ENCODE measurements at places on chromosomes 12 and 14.

GRCh38 chr12:123713823-123714585 lies 1.9 kb downstream of the ATP6V0A2 start:
- DNase-seq: no peak

- no peak for DNase-seq
Measured at GRCh38 chr12:97306147-97306546, 156.5 kb upstream of the RMST start.

GRCh38 chr14:100825713-100826331 lies at the start of gene MEG3:
Gene MEG3, plus strand, starts transcription at chr14:100826118.
- DNase-seq: no peak

- no peak for DNase-seq
Measured at GRCh38 chr12:24945039-24945438, 3.9 kb downstream of the BCAT1 start.

GRCh38 chr12:57759360-57759980 lies 4.6 kb downstream of the MARCHF9 start:
- DNase-seq: peak; percentile 46

GRCh38 chr14:75041613-75042012 lies 9.7 kb downstream of the MLH3 start:
- DNase-seq: no peak

- DNase-seq: no peak
Measured at GRCh38 chr12:92362785-92363184, 217.1 kb upstream of the BTG1 start.

GRCh38 chr14:54503486-54503885 lies 6.2 kb upstream of the CGRRF1 start:
- DNase-seq: no peak

DNA sequence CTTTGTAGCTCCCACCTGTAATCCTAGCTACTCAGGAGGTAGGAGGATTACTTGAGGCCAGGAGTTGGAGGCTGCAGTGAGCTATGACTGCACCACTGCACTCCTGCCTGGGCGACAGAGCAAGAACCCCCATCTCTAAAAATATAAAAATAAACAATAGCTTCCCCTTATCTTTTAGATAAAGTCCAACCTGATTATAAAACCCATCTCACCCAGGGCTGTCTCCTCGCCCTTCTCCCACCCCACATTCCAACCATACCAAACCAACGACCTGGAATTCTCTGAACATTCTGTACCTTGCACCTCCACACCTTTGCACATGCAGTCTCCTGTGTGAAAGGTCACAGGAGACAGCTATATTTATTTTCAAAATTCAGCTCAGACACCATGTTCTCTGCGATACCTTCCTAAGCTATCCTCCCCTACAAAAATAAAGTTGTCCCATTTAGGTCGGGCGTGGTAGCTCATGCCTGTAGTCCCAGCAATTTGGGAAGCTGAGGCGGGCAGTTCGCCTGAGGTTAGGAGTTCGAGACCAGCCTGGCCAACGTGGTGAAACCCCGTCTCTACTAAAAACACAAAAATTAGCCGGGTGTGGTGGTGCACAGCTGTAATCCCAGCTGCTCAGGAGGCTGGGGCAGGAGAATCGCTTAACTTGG lies 7.7 kb downstream of the SLC7A7 start:
- DNase-seq: no peak

- DNase-seq: no peak
Measured at GRCh38 chr12:116050275-116050674, 227.2 kb downstream of the MED13L start.

DNA sequence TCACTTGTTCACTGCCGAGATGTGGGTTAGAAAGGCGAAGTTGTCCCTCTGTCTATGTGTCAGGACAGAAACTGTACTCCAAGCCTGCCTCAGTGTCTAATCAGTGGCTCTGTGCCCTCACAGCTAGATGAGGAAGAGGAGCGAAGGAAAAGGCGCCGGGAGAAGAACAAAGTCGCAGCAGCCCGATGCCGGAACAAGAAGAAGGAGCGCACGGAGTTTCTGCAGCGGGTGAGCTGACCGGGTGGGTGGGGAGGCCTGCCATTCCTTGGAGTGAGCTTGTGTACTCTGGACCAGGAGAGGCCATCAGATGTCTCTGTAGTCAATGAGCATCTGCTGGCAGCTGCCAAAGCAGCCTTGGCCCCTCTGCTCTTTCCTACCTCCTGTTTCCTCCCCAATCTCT lies 33.5 kb downstream of the JDP2 start:
- DNase-seq: no peak

- no peak for DNase-seq
Measured at GRCh38 chr12:50536831-50537537, 32.2 kb downstream of the DIP2B start.

DNA sequence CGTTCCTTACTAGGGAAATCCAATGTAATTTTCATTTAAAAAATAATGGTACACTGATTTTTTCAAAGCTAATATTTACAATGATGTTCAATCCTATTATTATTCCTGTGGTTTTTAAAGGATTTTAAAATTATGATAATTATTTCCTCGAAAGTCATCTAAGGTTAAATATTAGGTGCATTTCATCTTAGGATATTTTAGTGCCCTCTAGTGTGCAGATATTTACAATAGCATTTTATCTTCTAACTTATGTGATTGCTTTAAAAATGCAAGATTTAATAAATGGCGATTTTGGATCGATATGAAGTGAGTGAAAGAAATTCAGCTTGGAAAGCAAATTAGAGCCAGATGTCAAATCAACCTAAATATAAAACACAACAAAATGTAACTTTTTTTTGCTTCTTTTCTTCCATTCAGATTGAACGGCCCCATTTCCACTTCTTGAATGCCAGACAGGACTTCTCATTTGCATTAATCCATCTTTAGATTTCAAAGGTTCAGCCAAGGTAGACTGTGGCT lies 293.5 kb downstream of the SLC6A15 start:
- DNase-seq: no peak

- no peak for DNase-seq
Measured at GRCh38 chr12:6369916-6370575, 5.3 kb downstream of the SCNN1A start.

DNA sequence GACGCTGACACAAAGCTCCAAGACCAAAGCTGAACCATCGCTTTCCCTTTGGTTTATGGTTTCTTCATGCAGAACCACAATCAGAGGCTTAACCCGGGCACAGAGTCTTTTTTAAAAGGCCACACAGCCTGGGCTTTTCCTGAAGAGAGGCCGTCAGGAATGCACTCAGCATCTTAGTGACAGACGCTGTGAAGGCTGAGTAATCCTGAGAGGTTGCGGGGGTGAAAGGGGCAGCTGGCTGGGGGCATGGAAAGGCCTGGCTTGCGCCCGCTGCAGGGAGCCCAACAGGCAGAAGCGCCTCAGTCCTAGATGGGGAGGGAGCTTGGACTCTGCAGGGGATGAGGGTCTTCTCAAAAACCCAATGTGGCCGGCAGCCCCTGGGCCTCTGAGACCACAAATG lies 13.6 kb downstream of the CTDSP2 start:
- DNase-seq: no peak

DNA sequence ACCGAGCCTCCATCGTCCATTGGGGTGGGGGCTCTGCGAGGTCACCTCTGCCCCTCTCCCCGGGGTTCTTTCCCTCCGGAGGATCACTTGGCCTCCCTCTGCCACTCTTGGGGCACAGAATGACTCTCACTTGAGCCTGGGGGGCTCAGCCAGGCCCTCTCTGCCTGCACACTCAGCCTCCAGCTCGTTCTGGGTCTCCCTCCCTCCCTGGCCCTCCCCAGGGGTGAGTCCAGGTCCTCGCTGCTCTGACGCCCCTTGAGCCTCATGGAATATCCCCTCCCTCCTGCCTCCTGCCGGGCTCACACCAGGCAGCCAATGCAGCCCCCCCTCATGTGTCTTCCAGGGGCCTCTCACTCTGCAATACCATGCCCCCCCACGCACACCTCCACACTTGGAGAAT lies 17.7 kb upstream of the SFSWAP start:
- DNase-seq: no peak

DNA sequence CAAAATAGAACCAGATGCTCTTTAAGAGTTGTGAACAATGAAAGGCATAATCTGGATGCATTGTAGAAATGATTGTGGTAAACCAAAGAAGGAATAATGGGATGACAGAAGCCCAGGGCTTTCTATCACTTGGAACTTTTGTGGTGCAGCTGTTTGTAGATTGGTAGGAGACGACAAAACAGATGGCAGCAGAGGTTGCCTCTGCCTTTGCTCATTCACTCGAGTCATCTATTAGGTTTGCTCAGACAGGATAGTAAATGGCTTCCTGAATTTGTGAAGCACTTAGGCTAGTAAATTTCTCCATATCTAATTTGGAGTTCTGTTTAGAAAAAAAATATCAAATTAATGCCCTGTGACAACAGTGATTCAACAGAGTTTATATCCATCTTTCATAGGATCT lies 78.4 kb downstream of the FGD4 start:
- DNase-seq: no peak

- no peak for DNase-seq
Measured at GRCh38 chr12:11731455-11731854, 82.0 kb downstream of the ETV6 start.

- no peak for DNase-seq
Measured at GRCh38 chr14:100115726-100116125, 43.7 kb downstream of the DEGS2 start.

DNA sequence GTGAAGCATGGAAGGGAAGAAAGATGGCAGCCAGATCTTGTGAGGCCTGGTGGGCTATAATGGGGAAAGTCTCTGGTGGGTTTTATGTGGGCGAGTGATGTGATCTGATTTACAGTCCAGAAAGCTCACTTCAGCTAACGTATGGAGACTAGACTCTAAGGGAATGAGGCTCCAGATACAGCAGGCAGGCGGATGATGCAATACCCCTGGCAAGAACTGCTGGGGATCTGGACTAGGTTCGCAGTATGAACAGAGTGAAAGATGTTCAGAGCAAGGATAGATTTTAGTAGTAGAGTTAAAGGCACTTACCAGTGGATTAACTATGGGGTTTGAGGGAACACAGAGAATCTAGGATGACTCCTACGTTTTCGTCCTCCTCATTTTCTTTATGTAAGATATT lies 253.1 kb downstream of the ANO2 start:
- no peak for DNase-seq

DNA sequence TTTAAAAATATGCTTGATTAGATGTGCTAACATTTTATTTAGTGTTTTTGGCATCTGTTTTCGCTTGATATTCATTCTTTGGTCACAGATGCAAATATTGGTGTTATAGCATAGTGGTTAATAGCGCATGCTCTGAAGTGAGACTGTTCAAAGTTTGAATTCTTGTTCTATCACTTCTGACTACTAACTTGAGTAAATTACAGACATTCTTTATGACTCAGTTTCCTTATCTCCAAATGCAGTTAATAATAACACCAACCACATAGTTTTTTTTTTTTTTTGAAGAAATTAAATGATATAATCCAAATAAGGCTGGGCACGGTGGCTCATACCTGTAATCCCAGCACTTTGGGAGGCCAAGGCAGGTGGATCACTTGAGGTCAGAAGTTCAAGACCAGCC lies 81.0 kb downstream of the TMX1 start:
- DNase-seq: no peak

- DNase-seq: peak; percentile 57
Measured at GRCh38 chr12:117212563-117213190, 22.4 kb upstream of the FBXO21 start.

DNA sequence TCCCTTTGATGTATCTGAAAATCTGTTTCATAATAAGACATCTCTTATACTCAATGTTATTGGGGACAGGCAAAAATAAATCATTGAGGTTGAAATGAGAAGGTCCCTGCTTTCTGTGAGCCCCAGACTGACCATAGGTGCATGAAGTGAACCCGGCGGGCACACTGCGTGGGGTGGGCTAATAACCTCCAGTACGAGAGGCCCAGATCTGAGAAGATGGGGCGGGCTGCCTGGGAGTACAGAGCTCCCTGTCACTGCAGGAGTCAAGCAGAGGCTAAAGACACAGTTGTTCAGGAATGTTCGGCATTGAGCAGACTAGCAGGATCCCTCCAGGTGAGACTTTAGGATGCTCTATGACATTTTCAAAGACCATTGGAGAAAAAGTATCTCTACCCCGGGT lies 244.6 kb downstream of the CHST11 start:
- no peak for DNase-seq

GRCh38 chr14:63308723-63309317 lies 9.9 kb downstream of the GPHB5 start:
- DNase-seq: no peak

- DNase-seq: peak; percentile 53
Measured at GRCh38 chr12:108568338-108569154, 6.2 kb downstream of the ISCU start.

DNA sequence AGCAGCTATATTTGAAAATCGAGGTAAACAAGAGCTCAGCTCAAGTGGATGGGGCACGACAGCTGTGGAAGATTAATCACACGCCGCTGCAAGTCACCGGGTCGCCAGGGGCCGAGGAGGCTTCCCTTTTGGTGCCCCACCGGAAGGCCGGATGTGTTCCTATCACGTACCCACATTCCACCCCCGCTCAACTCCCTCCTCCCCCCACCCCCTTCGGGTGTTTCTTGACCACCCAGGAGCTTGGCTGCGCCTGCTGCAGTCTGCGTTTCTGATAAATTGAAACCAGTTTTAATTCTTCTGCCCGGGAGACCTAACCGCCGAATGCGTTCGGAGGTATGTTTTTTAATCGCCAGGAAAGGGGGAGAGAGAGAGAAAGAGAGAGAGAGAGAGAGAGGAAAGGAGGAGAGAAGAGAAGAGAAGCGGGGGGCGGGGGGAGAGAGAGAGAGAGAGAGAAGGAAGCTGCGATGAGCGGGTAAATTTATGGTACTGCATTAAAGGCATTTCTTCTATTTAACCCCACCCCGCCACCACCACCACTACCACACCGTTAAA lies 1.8 kb downstream of the SLC8A3 start:
- DNase-seq: no peak

DNA sequence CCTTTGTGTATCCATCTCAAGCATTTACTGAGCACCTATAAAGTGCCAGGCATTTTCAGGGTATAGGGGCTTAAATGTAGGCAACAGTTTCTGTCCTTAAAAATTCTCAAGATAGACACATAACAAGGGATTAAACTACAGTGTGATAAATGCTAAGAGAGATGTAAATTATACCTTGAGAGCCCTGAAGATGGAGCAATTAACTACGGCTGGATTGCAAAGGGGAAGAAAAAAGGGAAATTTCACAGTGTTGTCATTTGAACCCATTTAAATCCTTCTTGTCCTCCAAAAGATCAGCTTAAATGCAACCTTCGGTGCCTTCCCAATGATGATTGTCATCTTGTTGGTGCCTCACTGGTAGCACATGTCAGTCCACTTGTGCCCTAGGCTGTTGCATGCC lies 11.5 kb upstream of the IL26 start:
- DNase-seq: no peak

DNA sequence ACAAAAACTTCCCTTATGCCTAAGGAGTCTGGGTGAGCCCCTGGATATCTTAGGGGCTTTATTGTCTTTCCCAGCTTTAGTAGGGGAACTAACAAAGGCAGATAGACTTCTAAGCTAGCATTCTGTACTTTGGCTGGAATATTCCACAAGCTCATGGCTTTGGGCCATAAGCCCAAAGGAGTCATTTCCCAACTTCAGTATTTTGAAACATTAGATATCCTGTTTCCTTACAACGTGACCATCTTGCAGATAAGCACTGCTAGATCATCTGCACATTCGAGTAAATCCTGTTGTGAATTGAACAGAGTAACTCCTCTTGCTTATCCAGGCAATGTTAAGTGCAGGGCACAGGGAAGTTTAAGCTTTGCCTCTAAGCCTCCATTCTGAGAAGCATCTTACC lies 70.6 kb upstream of the ACTN1 start:
- DNase-seq: no peak
